NCI-H1436 treated with DMSO at 0.1 percent for 48 hours (cell line): ENCODE measurements at places on chromosomes 1 and 21.
A peak's percentile ranks its signal among the peaks of the same experiment; 100 is the strongest.

DNA sequence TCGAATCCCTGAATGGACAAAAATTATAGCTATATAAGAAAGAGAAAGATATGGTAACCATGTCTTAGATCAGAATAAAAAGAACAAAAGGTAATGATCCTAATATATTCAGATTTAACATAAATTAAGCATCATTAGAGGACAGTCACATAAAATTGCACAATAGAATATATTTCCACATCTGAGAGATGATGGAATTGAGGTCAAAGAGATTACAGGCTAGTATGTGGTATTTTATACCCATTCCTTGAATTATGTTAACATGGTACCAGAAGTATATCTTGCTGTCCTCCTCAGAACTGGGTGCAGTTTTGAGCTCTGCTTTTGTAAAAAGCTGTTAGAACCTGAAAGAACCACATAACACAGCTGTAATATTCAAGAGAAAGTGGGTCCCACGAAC lies 245.6 kb upstream of the HOOK1 start:
- no peak for DNase-seq

DNA sequence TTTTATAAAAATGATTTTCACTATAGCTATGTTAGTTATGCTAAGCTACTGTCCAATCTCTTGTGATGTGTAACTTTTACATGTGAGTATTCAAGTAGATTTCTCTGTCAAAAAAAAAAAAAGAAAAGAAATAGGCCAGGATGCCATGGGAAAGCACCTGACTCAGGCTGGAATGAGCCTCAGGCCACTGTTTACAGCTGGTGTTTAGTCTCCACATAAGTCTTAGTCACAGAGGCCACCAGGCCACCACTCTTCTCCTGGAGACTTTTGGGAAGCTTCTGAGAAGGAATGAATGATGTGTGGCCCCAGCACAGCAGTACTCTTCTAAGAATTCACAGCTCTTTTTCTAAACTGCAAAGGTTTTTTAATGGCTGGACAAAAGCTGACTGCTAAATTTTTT lies 48.9 kb downstream of the CHML start:
- DNase-seq, result no peak

- no peak for DNase-seq
These were observed 11.0 kb upstream of the KCNA2 start for GRCh38 chr1:110617116-110617515.

- DNase-seq, result no peak
These were observed 4.9 kb upstream of the MIIP start for GRCh38 chr1:12014141-12014991.

GRCh38 chr21:38806153-38806941 lies 618 bp downstream of the ETS2 start:
- DNase-seq, result no peak

DNA sequence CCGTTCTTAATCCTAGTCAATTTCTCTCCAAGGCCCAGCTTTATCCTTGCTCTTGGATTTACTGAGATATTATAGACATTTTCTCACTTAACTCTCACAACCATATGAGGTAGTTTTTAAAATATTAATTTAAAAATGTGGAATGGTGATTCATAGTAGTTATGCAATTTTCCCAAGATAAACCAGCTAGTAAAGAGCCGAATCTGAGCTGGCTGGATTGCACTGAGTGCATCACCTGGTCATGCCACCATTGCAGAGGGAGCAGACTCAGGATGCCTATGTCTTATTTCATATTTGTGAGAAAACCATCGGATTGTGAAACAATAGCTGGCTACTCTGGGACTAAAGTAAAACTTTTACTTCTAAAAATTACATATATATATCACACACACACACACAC lies 494.0 kb downstream of the KCNT2 start:
- DNase-seq, result no peak

GRCh38 chr1:70528590-70529333 lies 117.7 kb downstream of the CTH start:
- DNase-seq, result no peak

DNA sequence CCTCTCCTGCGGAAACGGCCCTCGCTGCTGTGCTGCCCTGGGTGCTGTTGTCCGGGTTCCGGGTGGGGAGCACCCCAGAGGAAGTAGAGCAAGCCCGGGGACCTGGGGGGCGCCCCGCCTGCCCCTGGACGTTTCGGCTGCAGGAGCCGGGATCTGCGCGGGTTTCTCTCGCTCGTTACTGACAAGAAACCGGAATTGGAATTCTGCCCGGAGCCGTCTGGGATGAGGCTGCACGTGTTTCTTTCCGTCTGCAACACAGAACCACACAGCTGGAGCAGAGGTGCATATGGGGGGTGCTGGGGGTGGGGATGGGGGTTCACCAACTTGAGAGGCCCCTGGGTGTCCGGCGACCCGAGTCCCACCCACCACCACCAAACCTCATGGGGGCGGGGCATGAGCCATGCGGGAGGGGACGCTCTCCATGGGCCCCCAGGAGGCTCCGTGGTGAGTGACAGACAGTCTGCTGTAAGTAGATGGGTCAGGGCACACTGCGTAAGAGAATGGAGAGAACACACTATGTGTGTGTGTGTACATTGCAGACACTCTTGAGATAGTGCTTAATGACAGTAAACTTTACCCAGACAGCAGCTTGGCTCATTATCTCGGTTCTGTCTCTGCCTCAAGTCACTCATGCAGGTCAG lies 261.4 kb upstream of the C1orf174 start:
- DNase-seq, result no peak

- no peak for DNase-seq
These were observed 307.4 kb downstream of the KIF26B start for GRCh38 chr1:245462161-245462560.

DNA sequence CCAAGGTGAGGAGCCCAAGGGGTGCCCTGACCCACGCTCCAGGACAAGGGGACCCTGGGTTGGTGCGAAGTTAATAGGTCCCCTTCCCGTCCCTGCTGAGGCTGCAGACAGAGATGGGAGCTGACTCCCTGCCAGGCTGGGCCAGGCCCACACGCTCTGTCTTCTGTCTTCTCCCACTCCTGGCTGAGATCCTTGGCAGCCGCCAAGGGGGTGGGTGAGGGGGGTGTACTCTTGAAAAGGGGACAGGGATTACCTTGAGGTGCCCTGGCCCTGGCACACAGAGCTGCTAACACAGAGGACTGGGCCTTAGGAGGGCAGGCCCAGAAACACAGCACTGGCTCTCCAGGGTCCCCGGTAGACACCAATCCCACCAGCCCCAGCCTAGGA lies 11.0 kb upstream of the CTRC start:
- DNase-seq, result no peak

DNA sequence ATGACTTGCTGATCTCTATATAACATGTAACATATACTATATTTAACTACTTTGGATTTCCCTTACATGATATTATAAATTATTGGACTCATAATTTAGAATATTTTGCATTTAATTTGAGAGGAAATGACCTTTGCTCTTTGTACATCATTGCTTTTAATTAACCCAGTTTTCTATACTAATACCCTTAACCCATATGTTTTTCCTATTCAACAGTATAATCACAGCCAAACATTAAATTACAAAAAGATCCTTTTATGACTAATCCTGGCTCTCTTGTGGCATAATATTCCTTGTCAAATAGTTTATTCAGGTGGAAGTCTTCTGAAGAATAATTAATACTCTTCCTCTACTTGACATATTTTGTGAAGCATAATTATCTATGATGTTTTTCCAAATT lies 56.0 kb upstream of the GPR52 start:
- no peak for DNase-seq

GRCh38 chr1:201562659-201563405 lies 23.9 kb downstream of the NAV1 start:
- no peak for DNase-seq

GRCh38 chr1:93779540-93780165 lies 98.0 kb upstream of the BCAR3 start:
- no peak for DNase-seq

- no peak for DNase-seq
These were observed 1690.5 kb downstream of the KCNT2 start for GRCh38 chr1:194917769-194918168.

DNA sequence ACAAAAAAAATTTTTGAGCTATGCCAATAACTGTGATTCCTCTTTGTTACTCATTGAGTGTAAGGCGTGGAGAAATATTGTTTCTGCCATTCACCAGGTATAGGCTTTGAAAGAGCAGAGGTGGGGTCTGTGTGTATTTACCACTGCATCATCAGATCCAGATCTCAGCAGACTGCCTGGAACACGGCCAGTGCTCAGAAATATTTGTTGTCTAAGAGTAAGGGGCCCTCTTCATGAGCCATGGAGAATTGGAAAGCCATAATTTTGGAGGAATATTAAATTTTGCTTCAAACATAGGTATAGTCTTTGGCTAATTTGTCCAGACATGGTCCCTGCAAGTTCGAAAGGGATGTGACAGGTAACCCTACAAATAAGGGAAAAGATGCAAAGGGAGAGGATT lies 231.3 kb upstream of the IRF2BP2 start:
- DNase-seq, result no peak

GRCh38 chr1:20589331-20590278 lies 708 bp downstream of the CDA start:
- DNase-seq, result no peak

GRCh38 chr21:35932232-35932911 lies 128.0 kb downstream of the SETD4 start:
- DNase-seq, result no peak

DNA sequence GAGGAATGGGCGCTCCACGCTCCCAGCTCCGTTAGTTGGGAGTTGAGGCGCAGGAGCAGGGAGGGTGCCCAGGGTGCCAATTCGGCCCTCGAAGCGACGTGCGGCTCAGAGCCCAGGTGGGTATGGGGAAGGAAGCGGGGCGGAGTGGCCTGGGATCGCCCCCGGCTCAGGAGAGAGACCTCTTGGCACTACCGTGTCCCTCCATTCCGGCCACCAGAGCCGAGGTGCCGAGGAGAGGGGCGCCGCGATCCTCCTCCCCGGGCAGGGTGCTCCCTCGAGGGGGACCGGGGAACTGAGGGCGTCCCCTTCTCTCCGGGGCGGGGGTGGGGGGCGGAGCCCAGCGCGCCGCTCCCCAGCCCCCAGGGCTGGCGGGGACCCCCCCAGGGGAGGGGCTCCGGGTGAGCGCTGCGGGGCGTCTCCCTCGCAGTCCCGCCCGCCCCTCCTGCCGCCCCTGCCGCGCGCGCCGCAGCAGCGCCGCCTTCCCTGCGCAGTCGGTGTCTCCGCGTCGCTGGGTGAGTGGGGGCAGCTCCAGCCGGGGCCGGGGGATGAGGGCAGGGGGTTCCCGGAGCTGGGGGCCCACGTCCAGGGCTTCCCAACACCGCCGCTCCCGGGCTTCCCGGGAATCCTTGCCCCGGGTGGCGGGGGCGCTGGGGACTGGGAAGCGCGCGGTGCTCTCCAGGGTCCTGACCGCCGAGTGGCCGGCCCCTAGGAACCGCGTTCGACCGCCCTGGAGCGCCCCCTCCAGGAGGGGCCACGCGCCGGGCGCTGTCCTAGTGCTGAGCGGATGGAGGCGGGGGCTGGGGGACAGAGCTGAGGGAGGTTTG lies at the start of gene HPCA:
TSS of gene HPCA (plus strand) at position 488 of the 824 bp plus-strand sequence. CDS start 2,408 bp downstream, outside the sequence.
- no peak for DNase-seq

GRCh38 chr21:16587141-16587581 lies 857.4 kb downstream of the USP25 start:
- peak; percentile 55 for DNase-seq

DNA sequence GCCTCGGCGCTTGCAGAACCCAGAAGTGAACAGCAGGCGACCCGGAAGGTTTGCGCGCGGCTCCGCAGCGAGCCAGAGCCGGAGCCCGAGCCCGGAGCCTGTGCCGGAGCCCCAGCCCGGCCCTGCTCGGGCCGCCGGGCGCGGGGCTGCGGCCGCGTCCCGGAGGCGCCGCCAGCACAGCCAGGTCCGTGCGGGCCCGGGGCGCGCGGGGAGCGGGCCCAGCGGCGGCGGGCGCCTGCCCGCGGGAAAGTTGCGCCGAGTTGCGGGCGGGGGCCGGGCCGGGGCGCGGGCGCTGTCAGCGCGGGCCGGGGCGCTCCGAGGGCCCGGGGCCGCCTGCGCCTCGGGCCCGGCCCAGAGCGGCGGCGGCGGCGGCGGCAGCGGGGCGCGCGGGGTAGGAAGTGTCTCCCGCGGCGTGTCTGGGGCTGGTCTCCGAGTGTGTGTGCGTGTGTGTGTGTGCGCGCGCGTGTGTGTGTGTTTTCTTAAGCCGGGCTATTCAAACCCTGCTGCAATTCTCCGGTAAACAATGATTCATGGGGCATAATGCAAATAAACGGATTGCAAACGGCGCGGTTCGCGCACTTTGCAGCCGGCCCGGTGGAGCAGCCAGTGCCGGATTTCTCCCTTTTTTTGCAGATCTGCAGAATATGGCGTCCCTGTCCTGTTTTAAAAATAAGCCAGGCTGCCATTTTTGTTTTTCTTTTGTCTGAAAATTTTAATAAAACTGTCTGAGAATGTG lies at the start of gene ZNF362:
TSS of gene ZNF362 (plus strand) at position 22 of the 736 bp plus-strand sequence. CDS start 14,083 bp downstream, outside the sequence.
- no peak for DNase-seq

DNA sequence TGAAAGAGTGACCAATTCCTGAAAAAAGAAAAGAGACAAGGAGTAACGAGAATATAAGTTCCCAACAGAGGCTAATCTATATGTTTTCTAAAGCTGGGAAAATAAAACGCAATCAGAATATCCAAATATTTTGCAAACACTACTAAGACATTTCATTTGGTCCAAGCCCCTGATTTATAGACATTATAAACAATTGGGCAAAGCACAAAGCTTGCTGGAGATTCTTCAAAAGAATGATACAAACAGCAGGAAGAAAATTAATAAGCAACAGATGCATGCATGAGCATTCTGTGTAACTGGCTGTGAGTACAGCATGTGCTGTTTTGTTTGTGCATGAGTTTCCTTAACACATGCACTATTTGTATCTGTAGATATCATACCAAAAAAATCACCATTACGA lies 552.9 kb downstream of the LTN1 start:
- DNase-seq, result no peak

GRCh38 chr1:205266611-205267305 lies 39.0 kb downstream of the TMCC2 start:
- no peak for DNase-seq

DNA sequence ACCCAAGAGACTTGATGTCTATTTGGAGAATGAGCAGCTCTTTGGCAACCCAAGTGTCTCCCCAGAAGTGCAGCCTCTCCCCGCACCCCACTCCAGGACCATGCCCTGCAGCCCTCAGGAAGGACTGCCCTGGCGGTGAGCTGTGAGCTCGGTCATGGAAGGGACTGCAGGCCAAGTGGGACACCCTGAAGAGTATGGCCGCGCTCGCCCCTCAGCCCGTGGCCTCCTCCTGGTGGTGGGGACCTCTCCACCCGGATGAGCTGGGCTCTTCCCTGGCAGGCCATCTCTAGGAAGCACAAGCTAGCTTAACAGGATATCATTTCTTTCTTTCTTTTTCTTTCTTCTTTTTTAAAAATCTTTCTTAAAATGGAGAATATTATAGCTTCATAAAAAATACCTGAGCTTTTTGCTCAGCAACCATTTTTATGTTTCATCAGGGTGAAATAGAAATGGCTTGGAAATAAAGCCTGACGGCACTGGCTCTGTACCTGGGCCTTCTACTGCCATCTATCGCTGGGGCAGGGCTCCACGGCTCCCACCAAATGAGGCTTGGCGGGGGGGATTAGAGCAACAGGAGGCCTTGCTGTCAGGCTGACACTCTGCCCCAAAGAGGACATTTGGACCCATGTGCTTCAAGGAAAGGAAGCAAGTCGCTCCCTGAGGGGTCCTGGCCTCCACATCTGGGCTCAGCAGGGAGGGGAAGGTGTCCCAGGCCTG lies 296.2 kb upstream of the VAMP3 start:
- DNase-seq, result no peak

- no peak for DNase-seq
These were observed 12.8 kb downstream of the NDC1 start for GRCh38 chr1:53825306-53825705.

- no peak for DNase-seq
These were observed 68.8 kb downstream of the RPS6KC1 start for GRCh38 chr1:213119794-213120193.

GRCh38 chr1:24743404-24744211 lies 1.6 kb upstream of the CLIC4 start:
- no peak for DNase-seq

- DNase-seq, result no peak
These were observed 403.6 kb upstream of the CHRM3 start for GRCh38 chr1:238982736-238983135.
